Dorsolateral prefrontal cortex (tissue), 122 donors: ENCODE measurements at places on chromosomes 3 and 15. TPM values are rescaled to one million over a fixed set of nuclear protein-coding genes. Genes with fewer than 3 reads are reported as not detected.

Gene TRAIP
- 2.3 TPM for total RNA-seq

Gene AQR
- total RNA-seq: 32.0 TPM

Gene PP2D1
- total RNA-seq: not detected

Gene PODXL2
- total RNA-seq: 72.8 TPM

Gene KPNA4
- total RNA-seq: 56.5 TPM

DNA sequence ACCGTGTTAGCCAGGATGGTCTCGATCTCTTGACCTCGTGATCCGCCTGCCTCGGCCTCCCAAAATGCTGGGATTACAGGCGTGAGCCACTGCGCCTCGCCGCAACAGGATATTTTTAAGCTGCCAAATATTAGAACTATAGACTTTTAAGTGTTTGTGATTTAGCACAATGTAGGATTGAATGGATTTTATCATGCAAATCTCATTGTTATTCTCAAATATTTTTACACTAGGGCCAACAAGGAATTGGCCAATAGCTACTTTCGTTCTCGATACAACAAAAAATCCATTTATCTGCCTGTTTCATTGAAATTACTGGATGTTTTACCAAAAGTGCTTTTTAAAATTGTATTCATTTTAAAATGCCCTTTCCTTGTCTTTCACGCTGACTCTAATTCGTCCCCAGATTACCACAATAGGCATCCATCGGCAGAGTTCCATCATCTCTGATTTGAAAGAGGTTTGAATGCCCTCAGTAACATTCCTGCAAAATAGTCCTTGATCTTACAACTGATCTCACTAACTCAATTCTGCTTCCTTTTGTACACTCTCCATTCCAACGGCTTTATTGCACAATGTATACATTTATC, 99.6 kb upstream of the ROBO2 start:
- no peak for DNase-seq

DNA sequence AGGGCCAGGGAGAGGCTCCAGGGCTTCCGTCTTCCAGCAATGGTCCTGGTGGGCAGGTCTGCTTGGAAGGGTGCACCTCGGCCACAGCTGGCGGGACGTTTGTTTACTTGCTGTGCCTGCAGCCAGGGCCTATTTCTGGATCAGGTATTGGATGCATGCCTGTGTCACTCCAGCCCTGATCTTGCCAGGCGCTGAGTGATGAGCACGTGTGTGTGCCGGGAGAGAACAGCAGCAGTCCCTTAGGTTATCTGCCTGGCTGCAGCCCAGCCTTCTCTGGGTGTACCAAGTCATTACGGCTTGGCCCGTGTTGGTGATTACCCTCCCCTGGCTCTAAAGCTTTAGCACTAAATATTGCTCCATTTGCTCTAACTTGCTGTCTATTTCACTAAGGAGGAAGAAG, 14.9 kb downstream of the CCDC32 start:
- no peak for DNase-seq

DNA sequence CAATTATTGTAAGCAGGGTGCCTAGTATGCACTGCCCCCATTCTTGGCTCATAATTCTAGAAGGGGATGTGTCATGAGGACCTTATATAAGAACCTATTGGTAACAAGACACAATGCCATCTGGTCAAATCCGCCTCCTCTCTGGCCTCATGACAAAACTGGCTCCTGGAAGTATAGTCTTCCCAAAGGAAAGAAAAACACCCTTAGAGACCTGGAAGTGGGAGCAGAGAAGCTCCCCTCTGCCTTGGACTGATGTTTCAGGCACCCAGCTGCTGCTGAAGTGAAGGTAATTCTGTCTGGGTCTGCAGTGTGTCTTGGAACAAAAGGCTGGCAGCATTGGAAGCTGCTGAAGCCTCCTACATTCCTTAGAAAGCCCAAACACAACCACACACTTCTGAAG, 107.2 kb upstream of the CLSTN2 start:
- DNase-seq: no peak

DNA sequence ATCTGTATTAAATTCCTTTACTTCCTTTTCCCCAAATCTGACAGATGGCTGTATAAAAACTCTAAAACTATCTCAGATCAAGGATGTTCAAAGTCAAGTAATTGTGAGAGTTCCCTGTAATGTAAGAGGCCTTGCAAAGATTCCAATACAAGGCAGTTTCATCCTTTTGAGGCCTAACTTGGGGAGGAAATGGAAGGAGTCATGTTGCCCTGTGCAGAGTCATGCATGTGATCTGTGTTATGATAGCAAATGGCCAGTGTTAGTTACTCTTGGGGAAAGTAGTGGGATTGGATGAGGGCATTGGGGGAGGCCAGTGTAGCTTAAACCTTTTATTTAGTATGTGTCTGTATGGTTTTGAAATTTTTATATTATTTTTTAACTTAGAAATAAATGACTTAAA, 23.7 kb upstream of the FBXL22 start:
- DNase-seq: no peak

- no peak for DNase-seq
Measured at GRCh38 chr3:13388816-13389215, 31.3 kb downstream of the NUP210 start.

- DNase-seq: no peak
Measured at GRCh38 chr3:65348398-65348995, 660.7 kb upstream of the ADAMTS9 start.

- no peak for DNase-seq
Measured at GRCh38 chr15:92205255-92205739, 188.4 kb upstream of the ST8SIA2 start.

DNA sequence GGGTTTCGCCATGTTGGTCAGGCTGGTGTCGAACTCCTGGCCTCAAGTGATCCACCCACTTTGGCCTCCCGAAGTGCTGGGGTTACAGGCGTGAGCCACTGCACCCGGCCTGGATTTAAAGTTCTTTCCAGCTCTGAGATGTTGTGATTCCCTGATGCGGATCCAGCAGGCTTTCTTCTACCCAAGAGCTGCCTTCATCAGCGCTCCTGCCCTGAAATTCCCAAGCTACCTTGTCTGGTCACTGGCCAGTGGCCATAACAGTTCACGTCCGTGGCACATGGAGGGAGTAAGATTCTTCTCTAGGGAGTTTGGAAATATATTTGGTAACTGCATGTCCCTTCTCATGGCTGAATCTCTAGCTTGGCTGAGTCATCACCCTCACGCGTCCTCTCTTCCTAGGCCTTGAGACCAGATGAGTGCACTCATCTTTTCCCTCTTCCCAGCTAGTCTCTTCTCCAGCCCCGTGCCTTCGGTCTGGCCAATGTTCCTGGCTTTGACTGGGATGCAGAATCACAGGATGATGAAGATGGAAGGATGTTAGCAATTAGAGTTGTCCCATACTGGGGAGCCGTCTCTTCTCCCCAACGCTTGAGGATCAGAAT, 29.8 kb upstream of the APOD start:
- DNase-seq: no peak

DNA sequence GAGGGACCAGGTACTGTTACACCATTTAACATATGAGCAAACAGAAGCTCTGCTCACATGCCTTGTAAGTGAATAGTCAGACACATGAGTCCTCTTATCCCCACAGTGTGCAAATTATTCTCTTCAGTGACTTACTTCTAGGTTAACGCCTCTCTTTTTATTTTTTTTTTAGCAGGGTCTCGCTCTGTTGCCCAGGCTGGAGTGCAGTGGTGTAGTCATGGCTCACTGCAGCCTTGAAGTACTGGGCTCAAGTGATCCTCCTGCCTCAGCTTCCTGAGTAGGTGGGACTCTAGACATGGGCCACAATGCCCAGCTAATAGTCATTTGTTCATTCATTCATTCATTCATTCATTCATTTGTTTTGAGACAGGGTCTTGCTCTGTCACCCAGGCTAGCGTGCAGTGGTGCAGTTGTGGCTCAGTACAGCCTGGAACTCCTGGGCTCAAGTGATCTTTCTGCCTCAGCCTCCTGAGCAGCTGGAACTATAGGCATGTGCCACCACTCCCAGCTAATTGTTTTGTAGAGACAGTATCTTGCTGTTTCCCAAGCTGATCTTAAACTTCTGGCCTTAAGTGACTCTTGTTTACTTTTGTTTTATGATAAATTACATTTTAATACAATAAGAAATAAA, 94.7 kb downstream of the LRRC28 start:
- no peak for DNase-seq
